ENCODE measurements at places on chromosomes 6 and 20.
A peak's percentile ranks its signal among the peaks of the same experiment; 100 is the strongest.

GRCh38 chr20:10111139-10111958 is 76.6 kb downstream of the ANKEF1 start:
- DNase-seq, result no peak

DNA sequence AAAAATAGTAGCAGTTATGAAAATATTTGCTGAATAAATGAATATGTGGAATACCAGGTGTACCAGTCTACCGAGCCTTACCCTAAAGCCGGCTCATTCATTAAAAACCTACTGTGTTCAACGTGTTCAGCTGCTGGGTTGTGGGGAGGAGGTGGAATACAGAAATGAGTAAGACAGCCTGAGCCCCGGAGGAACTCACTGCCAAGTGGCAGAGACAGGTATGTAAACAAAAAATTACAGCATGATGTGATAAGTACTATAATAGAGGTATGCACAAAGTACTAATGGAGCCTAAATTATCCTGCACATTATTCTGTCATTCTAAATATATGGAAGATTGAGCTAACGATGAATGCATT is 6.8 kb upstream of the ADTRP start:
- DNase-seq, result no peak

DNA sequence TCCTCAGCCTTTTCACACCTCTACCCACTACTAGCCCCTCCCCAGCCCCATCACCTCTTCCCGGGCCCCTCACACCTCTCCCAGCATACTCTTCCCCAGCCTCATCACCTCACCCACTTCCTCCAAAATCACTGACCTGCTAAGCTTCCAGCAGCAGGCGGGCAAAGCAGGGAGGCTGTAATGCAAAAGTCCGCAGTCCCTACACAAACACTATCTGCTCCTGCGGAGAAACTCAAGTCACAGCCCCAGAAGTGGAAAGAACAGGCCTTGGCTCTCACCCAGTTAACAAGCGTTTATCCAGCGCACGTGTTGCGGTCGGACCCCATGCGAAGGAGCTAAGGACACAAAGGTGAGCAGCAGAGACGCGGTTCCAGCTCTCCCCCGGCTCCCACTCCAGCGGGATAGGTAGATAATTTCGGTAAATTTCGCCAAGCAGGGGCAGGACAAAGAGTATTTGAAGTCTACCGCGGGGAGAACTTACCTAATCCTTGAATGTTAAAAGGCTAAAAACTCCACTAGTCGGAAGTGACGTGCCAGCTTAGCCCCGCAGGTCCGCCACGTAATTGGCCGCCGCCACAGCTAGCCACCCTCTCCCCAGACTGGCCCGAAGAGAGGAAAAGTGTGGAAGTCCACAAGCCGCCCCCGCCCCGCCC is 728 bp upstream of the TRIM39 start:
- DNase-seq, result peak; percentile 78

DNA sequence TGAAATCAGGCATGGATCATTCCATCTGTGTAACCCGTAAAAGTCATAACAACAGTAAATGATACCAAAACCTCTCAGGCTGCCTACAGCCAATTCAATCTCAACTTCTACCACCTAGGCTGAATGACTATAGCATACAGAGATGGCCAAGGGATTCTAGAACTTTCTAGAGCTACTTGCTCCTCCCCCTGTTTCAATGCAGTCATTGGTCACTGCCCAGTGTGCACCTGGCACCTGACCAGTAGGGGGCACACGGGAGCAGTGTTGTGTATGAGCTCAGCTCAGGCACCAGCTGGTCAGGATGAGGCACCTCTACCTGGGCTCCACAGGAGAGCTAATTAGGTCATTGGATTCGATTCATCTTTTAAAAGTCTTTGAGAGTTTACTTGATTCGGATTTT is 86.2 kb downstream of the PLEKHG1 start:
- no peak for DNase-seq

DNA sequence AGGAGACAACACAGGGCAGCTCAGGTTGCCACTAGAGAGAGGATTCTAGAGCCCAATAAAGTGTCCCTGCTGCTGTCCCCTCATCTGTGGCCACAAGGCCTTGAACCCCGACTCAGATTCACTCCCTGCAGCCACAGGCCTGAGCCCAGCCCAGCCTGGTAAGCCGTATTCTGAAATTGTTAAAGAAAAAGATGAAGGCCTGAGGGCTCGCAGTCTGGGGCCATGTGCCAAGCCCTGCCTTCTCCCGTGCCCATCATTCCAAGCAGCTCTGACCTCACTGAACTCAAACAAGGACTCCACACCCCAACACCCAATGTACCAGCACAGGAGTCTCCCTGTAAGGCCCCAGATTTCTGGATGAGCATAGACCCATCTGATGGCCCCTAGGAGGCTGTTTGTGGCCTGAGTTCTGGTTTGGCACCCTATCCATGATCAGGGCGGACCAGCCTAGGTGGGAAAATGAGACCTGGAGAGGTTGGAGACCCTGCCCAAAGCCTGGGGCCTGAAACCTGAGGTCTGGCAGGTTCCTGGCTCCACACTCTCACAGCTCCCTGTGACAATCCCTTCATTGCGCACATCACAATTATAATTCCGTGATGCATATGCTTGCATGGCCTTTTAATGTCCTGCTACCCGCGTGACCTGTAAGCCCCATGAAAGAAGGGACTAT is 62.0 kb upstream of the TOP1 start:
- no peak for DNase-seq

GRCh38 chr6:1596088-1596852 is 13.4 kb upstream of the FOXC1 start:
- DNase-seq, result no peak

DNA sequence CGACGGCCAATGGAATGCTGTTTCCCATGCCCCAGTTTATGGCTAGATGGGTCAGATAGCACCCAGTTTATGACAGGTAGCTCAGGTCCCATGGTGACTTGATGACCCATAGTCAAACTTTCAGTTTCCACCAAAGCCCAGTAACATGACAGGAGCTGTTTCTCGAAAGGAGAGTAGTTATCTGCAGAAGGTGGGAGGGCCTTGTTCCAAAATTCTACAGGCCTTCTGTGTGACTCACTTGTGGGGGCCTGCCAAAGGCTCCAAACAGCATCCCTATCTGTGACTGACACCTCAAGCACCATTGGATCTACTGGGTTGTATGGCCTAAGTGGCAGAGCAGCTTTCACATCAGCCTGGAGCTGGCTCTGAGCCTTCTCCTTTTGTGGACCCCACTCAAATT is 379.7 kb upstream of the MANEA start:
- DNase-seq, result no peak

DNA sequence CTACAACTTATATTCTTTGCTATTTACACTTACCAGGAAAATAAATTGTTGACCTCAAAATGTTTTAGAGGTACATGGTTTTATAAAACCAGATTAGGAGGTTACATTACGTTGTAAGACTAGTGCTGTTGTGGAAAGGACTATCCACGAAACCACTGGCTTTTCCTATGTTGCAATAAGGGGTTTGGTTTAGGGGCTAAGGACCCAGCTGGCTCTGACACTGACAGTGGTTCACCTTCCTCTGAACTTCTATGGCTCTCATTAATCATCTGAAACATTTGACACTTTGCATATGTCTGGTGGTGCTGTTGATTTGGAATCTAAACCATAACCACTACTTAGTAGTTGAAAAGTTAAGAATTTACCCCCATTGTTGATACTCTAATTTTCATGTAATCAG is 186.7 kb downstream of the NKAIN2 start:
- no peak for DNase-seq

GRCh38 chr20:60192326-60192725 is 234.1 kb downstream of the CDH26 start:
- no peak for DNase-seq

DNA sequence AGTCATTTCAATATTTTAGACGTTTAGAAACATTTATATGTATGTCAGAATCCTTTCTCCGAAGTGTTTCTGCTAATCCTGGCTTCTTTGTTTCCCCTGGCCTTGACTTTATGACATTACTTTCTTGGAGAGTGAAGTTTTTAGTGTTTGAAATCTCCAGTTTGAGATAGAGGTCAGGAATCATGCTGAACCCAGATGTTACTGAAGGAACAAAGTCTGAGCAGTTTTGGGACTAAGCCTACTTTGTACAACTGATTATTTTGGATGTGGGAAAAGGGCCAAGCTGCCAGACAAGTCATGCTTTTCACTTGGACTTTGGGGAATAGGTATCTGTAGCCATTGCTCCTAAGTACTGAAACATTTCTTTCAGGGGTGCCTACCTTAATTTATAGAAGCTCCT is 2.3 kb downstream of the RNF144B start:
- no peak for DNase-seq

DNA sequence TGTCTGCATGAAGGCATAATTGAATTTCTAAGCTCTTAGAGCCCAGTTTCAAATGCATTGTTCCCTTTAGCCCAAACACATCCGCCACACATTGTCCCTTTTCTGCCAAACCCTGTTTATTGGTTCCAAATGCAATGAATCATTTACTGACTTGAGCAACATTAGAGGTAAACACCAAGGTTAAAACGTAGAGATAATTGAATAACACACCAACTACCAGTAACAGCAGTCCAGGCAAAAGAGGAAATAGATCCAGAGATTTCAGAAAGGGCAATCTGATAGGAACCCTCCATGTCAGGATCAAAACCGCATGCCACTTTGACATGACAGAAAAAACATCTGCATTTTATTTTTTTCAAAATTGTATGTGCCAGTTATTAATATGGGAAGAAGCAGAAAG is 114.8 kb downstream of the PKHD1 start:
- no peak for DNase-seq

GRCh38 chr6:22413681-22414311 is 117.0 kb upstream of the PRL start:
- DNase-seq, result no peak

GRCh38 chr6:130598021-130598989 is 228.9 kb upstream of the SMLR1 start:
- DNase-seq, result no peak

DNA sequence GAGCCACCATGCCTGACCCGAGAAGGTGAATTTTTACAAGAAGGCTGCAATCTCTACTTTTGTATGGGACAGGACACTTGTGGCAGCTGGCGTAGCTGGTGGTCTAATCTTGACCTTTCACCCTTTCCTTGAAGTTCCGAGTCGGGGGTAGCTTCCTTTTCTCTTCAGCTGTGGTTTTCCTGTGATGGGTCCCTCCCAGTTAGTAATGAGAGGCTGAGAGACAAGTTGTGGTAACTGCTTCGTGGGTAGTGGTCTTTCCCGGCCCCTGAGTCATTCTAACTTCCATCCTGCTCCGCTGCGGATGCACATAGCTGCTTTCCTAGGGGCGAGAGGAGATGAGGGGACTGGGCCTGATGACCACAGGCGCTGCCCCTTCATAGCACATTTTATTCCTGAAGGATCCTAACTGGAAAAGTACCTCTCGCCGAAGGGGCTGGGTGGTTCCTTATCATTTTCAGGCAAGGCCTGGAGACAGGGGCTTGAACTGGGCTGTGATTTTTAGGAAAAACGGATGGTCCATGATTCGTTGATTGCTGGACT is 3.1 kb downstream of the SYNJ2 start:
- DNase-seq, result no peak

GRCh38 chr6:125486881-125487280 is 185.1 kb upstream of the HDDC2 start:
- DNase-seq, result no peak

DNA sequence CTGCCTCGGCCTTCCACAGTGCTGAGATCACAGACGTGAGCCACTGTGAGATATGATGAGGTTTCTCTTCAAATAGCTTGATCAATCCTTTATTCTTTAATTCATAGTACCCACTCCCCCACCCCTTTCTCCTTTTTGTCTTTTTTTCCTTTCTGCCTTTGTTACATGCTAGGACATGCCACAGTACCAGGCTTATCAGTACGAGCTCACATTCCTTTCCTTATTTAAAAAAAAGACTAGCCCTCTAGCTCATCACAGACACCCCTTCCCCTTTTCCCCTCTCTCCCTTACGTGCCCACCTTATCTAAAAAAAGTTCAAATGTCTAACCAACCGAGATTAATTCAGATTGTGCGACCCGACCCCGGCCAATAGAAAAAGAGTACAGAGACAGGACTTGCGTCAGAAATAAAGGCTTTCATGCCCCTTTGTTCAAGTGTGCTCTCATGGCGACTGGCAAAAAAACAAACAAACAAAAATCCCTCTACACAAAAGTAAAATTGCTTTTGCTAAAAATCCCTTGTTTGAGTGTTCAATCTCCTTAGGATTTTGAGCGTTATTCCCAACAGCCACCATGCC is 49.2 kb downstream of the MRAP2 start:
- DNase-seq, result no peak

GRCh38 chr6:102686461-102686860 is 1293.0 kb downstream of the GRIK2 start:
- no peak for DNase-seq

DNA sequence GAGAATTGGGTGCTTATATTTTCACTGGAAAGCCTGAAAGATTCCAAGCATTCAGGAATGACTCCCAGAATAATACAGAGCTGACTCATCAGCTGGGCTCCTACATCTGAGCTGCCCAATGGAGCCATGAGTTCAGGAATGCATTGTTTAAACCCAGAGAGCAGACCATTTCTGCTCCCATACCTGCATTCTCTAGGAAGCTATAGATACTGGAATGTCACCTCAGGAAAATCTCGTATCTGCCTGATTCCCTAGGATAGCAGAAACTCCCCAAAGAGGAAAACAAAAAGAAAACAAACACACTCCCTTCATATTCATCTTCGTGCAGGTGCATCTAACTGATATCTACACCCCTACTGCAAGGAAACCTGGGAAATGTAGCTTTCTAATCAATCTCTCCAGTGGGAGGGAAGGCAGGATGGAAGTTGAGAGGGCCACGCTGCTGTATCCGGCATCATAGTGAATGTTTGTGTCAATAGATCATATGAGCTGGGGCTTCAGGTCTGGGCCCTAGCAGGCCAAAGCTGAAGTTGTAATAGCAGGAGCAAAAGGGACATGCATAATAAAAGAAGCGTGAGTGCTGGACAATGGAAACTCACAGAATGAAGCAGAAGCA is 8.2 kb upstream of the SLC2A12 start:
- DNase-seq, result no peak

DNA sequence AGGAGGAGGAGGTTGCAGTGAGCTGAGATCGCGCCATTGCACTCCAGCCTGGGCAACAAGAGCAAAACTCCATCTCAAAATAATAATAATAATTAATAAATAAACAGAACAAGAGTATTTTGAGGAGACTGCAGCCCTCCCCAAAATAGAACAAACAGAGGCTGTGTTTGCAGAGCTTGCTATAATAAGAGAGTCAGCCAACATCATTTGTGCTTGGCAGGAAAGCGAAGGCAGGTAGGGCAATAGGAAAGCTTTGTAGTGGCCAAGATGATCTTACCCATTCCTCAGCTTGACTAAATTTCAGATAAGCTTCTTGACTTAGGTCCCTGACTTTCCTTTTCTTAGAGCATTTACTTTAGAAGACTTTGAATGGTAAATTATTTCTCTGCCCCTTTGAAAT is 6.7 kb downstream of the C6orf141 start:
- no peak for DNase-seq

All from NCI-H446 (cell line).